PC-3 (cell line): ENCODE measurements at places on chromosomes 11 and 22. TPM values are rescaled to one million over a fixed set of nuclear protein-coding genes. Genes with fewer than 3 reads are reported as not detected.

Gene NAT10
- total RNA-seq: 48.7 and 55.9 TPM in 2 replicates

GRCh38 chr11:13294771-13295579 is 17.4 kb downstream of the BMAL1 start:
- no peaks in the 10 kb centered on the region for H3K36me3 ChIP-seq
- no peaks in the 10 kb centered on the region for H3K27me3 ChIP-seq
- no peak for DNase-seq

Gene DLG2
- total RNA-seq: 0.58 and 4.3 TPM in 2 replicates

DNA sequence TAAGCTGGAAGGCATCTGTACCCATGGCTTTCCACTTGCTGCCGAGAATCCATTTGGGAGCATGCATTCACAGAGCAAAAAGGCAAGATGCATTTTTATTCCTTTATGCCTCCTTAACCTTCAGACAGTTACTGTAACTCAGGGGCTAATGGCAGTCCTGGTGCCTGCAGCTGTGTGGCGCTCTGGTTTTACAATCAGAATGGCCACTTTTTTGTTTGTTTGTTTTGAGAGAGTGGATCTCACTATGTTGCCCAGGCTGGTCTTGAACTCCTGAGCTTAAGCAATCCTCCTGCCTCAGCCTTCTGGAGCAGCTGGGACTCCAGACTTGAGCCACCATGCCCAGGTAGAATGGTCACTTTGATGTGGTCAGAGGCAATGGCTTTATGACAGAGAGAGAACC is 101.8 kb downstream of the NAV2 start:
- DNase-seq: no peak
- no peak overlapping the region for H3K4me3 ChIP-seq
- no peak overlapping the region for H3K27ac ChIP-seq
- no peaks in the 10 kb centered on the region for H3K27me3 ChIP-seq
- H3K36me3 ChIP-seq: no peaks in the 10 kb centered on the region

DNA sequence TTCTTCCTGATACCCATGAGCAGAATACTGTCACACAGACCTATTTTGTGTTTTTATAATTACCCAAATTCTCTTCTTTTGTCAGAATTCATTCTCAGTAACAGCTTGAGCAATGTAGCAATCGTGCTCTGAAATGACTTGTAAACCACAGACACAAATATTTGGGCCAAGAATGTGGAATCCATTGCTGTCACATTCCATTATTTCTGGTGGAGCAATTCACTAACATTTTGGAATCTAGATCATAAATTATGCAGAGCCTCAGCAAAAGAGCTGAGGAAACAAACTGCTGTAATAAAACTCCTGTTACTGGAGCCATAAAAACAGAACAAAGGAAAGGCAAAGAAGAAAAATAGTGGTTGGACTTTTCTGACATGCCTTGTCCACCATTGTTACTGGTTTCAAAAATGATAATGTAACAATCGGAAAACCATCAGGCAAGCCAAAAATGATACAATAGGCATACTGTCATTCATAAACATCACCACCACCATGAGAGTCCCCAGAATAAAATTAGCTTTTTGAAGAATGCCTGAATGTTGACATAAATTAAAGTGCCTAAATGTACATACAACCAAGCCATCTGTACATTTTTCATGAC is 223.4 kb upstream of the PITPNB start:
- 0 out of 2 replicates have a peak, but pooled peaks cover 5% of the 10 kb centered on the region for H3K4me1 ChIP-seq
- H3K4me3 ChIP-seq: no peak overlapping the region
- no peaks in the 10 kb centered on the region for H3K36me3 ChIP-seq
- peak; percentile 12 for DNase-seq
- H3K27ac ChIP-seq: no peak overlapping the region

GRCh38 chr11:122068141-122068540 is 47.9 kb downstream of the BLID start:
- no peak for DNase-seq
- no peak overlapping the region for H3K4me3 ChIP-seq
- peaks cover 16% of the 10 kb centered on the region for H3K27me3 ChIP-seq
- H3K36me3 ChIP-seq: no peaks in the 10 kb centered on the region
- H3K27ac ChIP-seq: no peak overlapping the region

Gene APOBEC3F
- not detected in 2 replicates for total RNA-seq

Gene ASPHD2
- 2.1 and 2.4 TPM in 2 replicates for total RNA-seq

Gene APOL5
- not detected in 2 replicates for total RNA-seq

Gene CD6
- not detected in 2 replicates for total RNA-seq

- no peak overlapping the region for H3K4me3 ChIP-seq
- no peak for DNase-seq
- H3K4me1 ChIP-seq: peaks cover 17% of the 10 kb centered on the region
Observed at GRCh38 chr11:62035293-62035692, 67.9 kb upstream of the FTH1 start.

- H3K27ac ChIP-seq: no peak overlapping the region
- peaks cover 7% of the 10 kb centered on the region for H3K4me1 ChIP-seq
- H3K27me3 ChIP-seq: no peaks in the 10 kb centered on the region
- no peak overlapping the region for H3K4me3 ChIP-seq
- DNase-seq: no peak
Observed at GRCh38 chr11:12416552-12416951, 39.2 kb downstream of the PARVA start.

GRCh38 chr11:120906766-120907165 is 117.1 kb upstream of the TBCEL start:
- H3K27ac ChIP-seq: no peak overlapping the region
- peaks cover 8% of the 10 kb centered on the region; the same call in 1 of the 2 replicates for H3K4me1 ChIP-seq
- H3K4me3 ChIP-seq: no peak overlapping the region

Gene KCTD14
- total RNA-seq: 1.6 and 3.6 TPM in 2 replicates

Gene FOLR1
- 0.36 TPM in 1 of 2 replicates, not detected in the other for total RNA-seq

DNA sequence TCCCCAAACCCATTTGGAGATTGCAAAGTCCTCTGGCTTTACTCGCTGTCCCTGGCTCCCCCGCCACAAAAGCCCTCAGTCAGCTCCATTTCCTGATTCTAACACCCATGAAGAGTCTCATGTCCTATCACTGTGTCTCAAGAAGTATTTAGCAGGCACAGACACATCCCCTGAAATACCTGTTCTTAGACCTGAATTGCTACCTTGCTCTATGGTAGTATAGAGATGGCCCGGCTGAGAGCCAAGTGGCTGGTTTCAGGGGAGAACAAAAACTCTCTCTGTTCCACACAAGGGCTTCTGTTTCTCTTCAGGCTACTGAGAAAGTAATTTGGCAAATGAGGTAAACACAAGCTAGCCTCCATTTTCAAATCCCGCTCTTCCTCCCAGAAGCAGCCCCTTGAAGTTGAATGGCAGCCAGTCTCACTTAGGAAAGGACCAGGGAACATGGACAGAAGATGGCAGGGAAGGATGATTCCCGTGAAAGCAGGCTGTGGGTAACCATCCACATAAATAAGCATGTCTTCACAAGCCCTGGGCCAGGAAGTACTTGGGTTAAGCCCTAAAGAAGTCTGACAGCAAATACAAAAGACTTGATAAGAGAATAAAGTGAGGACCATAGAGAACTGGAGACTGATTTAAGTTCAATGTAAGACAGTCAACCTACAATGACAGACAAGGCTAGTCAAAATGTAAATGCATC is 137.8 kb downstream of the C11orf58 start:
- no peak overlapping the region for H3K4me3 ChIP-seq
- H3K27ac ChIP-seq: no peak overlapping the region

GRCh38 chr22:30773919-30774318 is 79.2 kb downstream of the OSBP2 start:
- H3K4me3 ChIP-seq: no peak overlapping the region
- H3K4me1 ChIP-seq: peaks cover 18% of the 10 kb centered on the region
- H3K27me3 ChIP-seq: no peaks in the 10 kb centered on the region
- H3K27ac ChIP-seq: peak overlapping the region; percentile 98

Gene ACP2
- 24.2 and 26.6 TPM in 2 replicates for total RNA-seq

GRCh38 chr11:59669611-59670009 is 773 bp upstream of the PATL1 start:
- H3K4me1 ChIP-seq: peaks cover 21% of the 10 kb centered on the region
- H3K27ac ChIP-seq: peak overlapping the region; percentile 74
- DNase-seq: peak; percentile 41
- H3K36me3 ChIP-seq: peaks cover 20% of the 10 kb centered on the region
- H3K27me3 ChIP-seq: no peaks in the 10 kb centered on the region
- H3K4me3 ChIP-seq: peak overlapping the region; percentile 77

Gene OR52N4
- total RNA-seq: not detected in 2 replicates

Gene MS4A6A
- not detected in 2 replicates for total RNA-seq

Gene LIF
- 64.1 and 71.6 TPM in 2 replicates for total RNA-seq

Gene PANX2
- total RNA-seq: 9.4 and 11.9 TPM in 2 replicates

GRCh38 chr22:35531202-35531601 is 9.4 kb upstream of the RASD2 start:
- no peaks in the 10 kb centered on the region; the same call in 1 of the 2 replicates for H3K4me1 ChIP-seq
- no peak for DNase-seq
- no peaks in the 10 kb centered on the region for H3K36me3 ChIP-seq
- H3K4me3 ChIP-seq: no peak overlapping the region
